ENCODE measurements at places on chromosomes 2 and 18. TPM values are rescaled to one million over a fixed set of nuclear protein-coding genes. Genes with fewer than 3 reads are reported as not detected.
A peak's percentile ranks its signal among the peaks of the same experiment; 100 is the strongest.

The EGR4 gene
- total RNA-seq: not detected

The SLC38A11 gene
- total RNA-seq: not detected

The CYP1B1 gene
- 2.3 TPM for total RNA-seq

The CTAGE1 gene
- not detected for total RNA-seq

The UGT1A3 gene
- not detected for total RNA-seq

The LCT gene
- 0.34 TPM for total RNA-seq

The MC4R gene
- not detected for total RNA-seq

The GCG gene
- not detected for total RNA-seq

The EFHD1 gene
- 6.0 TPM for total RNA-seq

The ROCK2 gene
- 14.6 TPM for total RNA-seq

- H3K27ac ChIP-seq: no peak overlapping the region
- peaks cover 7% of the 10 kb centered on the region for H3K27me3 ChIP-seq
Observed at GRCh38 chr18:48997985-48998831, 47.4 kb upstream of the SMAD7 start.

DNA sequence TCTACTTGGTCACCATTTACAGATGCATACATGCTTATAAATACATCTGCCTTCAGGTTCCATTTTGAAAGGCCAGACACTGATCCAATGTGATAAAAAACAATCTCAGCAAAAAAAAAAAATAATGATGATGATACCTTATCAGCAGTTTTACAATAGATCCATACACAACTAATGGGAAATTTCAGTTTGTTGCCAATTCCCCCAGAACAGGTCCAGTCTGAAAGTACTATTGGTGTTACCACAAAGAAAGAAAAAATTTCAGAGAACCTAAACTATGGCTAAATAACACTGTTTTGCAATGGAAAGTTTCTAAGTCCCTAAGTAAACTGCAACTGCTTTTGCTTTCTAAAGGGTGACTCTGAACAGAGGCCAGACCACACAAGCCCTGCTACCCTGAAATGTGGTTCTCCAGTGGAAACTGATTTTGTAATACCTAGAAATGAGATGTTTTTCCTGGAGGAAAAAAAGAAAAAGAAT is 54.1 kb downstream of the LPIN2 start:
- H3K4me1 ChIP-seq: peaks cover 89% of the 10 kb centered on the region
- H3K27me3 ChIP-seq: no peaks in the 10 kb centered on the region
- DNase-seq: peak; percentile 78
- H3K27ac ChIP-seq: peak overlapping the region; percentile 95
- H3K36me3 ChIP-seq: peaks cover 67% of the 10 kb centered on the region

DNA sequence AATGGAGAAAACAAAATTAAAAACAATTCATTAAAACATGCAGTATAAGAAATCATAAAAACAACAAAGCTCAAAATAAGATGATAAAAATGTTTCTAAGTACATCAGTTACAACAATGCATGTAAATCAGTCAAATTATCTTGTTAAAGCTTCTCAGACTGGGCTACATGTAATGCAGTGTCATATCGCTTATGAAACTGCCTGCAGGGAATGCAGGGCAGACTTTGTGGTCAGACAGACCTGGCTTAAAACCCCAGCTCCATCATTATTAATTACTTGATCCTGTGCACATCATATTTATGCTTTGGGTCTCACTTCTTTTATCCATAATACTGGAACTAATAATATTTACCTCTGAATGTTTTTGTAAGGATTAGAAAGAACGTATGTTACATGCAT is 74.6 kb downstream of the PID1 start:
- H3K36me3 ChIP-seq: no peaks in the 10 kb centered on the region
- H3K27me3 ChIP-seq: no peaks in the 10 kb centered on the region
- no peak overlapping the region for H3K4me3 ChIP-seq
- no peak overlapping the region for H3K27ac ChIP-seq

DNA sequence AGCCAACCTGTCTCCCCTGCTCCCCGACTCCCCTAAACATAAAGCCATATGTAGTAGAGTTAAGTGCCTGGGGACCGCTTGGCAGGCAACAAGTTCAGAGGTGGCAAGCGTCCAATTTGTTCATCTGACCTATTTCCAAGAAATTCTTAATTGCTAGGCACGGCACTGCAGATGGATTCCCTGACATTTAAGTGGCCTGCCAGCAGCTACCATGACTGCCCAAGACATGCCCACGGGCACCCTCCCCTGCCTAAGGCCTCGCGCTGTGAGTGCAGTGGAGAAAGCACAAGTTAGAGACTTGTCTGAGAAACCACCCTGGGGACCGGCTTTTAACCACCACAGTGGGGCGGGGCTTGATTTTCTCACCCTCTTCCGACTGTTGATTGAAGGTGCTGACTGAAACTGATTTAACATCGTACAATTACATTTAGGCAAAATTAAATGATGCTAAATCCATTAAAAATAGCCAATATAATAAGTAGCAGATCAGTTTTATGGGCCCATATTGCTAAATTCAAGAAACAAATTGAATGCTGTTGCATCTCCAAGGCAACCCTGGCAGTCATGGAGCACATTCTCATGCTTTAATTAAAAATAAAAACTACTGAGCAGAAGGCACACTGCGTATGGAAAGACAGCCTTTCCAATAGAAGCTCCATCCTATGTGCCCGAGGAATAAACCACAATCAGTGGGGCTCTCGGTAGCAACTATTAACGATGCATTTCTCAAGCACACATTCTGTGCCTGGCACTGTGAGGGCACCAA is 163.6 kb upstream of the ACAA2 start:
- no peak overlapping the region for H3K27ac ChIP-seq
- H3K4me3 ChIP-seq: no peak overlapping the region
- H3K4me1 ChIP-seq: no peaks in the 10 kb centered on the region

DNA sequence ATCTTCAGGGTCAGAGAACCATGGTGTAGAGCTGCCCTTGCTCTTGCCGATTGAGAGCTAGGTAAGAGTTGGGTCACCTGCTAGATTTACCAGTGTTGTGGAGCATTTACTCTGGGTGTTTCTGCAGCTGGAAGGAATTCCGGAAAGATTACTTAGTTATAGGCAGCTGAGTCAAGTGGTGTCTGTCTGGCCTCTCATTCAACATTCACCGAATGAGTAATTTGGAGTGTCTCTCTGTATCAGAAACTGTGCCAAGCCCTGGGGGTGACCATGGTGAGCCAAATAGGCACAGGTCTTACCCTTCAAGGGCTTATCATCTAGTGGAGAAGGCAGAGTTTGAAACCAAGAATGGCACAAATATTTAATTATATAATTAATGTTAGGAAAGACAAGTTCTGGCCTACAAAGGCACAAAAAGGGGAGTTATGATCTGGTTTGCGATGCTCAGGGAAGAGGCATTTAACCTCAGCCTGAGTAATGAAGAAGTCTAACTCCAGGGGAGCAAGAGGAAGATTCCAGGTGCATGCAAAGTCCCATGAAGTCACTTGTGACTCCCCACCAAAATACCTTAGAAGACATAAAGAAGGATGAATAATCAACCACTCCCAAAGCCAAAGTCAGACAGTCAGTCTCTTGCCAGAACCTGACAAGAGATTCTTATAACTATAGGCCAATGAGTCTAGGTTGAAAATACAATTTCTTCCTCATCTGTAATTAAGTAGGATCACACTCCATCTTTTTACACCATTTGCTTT is 12.5 kb downstream of the SETBP1 start:
- no peak overlapping the region for H3K27ac ChIP-seq
- H3K4me1 ChIP-seq: peaks cover 2% of the 10 kb centered on the region
- peaks cover 2% of the 10 kb centered on the region for H3K36me3 ChIP-seq
- H3K4me3 ChIP-seq: no peak overlapping the region

DNA sequence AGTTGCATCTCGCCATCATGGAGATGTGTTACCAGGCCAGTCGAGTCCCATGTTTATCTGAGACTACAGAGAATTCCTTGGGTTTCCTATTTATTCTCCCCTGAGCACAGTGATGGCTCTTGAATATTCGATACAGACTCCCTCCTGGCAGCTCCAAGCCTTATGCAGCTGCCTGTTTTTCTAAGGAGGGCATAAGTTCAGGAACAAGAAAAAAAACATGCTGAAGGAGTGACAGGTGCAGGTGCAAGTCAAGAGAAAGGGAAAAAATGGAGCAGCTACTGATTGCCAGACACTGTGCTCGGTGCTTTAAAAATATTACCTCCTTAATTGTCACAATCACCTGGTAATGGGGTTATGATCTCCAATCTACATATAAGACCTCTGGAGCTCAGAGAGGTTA is 177.2 kb upstream of the DPP10 start:
- no peak for DNase-seq
- H3K4me3 ChIP-seq: no peak overlapping the region
- H3K36me3 ChIP-seq: no peaks in the 10 kb centered on the region
- H3K4me1 ChIP-seq: no peaks in the 10 kb centered on the region
- H3K27ac ChIP-seq: no peak overlapping the region
- peaks cover 2% of the 10 kb centered on the region for H3K27me3 ChIP-seq

- H3K27ac ChIP-seq: no peak overlapping the region
- no peaks in the 10 kb centered on the region for H3K27me3 ChIP-seq
- no peaks in the 10 kb centered on the region for H3K4me1 ChIP-seq
- no peaks in the 10 kb centered on the region for H3K36me3 ChIP-seq
Observed at GRCh38 chr2:146987996-146988395, 856.8 kb upstream of the ACVR2A start.

GRCh38 chr18:6882401-6882800 is 152.9 kb downstream of the ARHGAP28 start:
- no peaks in the 10 kb centered on the region for H3K4me1 ChIP-seq
- DNase-seq: no peak
- no peaks in the 10 kb centered on the region for H3K36me3 ChIP-seq
- H3K27me3 ChIP-seq: no peaks in the 10 kb centered on the region
- H3K4me3 ChIP-seq: no peak overlapping the region

DNA sequence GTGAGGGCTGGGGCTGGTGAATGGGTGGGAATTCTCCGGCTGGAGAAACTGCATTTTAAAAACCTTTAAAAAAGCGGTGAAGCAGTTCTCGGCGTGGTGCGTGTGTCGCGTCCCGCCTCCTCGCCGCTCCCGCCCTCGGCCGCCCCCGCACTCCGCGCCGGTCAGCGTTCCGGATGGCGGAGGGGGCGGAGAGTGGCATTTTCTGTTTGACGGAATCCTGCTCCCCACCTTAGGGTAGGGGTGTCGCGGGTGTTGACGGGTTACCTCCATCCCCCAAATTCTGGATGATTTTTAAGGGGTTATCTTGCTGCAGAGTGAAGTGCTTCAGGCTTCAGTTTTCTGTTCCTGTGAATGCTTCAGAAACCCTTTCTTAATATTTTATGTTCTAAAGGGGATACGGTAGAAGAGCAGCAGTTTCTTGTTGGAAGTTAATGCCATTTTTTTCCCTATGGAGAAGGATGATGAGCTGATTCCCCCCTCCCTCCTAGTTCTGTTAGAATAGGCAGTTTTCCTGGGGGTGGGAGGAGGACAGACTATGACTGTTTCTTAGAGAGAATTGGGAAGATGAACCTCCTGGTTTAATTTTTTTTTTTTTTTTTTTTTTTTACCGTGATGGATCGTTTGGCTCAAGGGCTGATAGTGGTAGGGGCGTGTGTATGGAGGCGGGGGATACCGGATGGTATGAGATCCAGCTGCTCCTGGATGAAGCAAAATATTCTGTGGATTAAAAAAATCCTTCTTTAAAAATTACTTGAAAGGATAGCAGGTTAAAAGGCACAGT is 756 bp downstream of the ABI2 start:
- peak; percentile 46 for DNase-seq
- H3K4me1 ChIP-seq: peaks cover 27% of the 10 kb centered on the region
- peak overlapping the region; percentile 87 for H3K4me3 ChIP-seq
- H3K27ac ChIP-seq: no peak overlapping the region

DNA sequence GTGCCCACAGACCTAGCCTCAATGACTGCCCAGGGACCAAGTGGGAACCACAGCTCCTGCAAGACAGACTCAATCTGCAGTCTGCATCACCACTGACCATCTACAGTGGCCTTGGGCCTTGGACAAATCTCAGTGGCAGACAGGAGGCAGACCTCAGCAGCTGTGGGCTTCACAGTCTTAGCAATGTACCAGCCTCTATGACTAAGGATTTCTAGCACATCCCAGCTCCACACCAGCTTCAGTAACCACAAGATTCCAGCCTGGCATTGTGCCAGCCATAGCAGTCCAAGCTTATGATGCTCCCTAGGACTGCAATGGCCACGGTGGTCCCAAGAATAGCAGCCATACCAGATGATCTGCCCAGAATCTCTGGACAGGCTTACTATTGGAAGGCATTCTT is 19.6 kb upstream of the WDR75 start:
- H3K27me3 ChIP-seq: no peaks in the 10 kb centered on the region
- no peak for DNase-seq
- H3K4me3 ChIP-seq: no peak overlapping the region

DNA sequence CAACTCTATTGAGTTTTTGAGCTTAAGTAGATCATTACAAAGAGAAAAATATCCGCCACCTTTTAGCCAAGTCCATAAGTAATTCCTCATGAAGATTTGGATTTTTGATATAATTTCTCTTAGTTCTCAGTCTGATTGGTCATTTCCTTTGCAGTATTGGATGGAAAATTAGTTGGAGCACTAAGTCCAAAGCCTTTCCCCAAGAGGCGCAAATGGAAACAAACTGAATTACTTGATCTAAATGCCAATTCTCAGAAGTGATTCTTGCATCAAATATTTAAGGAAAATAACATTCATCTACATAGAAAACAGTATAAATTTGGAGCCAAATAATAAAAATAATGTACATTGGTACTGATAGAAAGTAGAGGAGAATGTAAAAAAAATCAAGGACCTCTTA is 115.6 kb downstream of the CACNB4 start:
- H3K27me3 ChIP-seq: peaks cover 4% of the 10 kb centered on the region
- no peak for DNase-seq
- no peaks in the 10 kb centered on the region for H3K36me3 ChIP-seq

GRCh38 chr2:204264621-204265140 is 280.6 kb upstream of the PARD3B start:
- H3K4me1 ChIP-seq: no peaks in the 10 kb centered on the region
- H3K4me3 ChIP-seq: no peak overlapping the region
- H3K27me3 ChIP-seq: peaks cover 37% of the 10 kb centered on the region
- no peak overlapping the region for H3K27ac ChIP-seq
- no peaks in the 10 kb centered on the region for H3K36me3 ChIP-seq

DNA sequence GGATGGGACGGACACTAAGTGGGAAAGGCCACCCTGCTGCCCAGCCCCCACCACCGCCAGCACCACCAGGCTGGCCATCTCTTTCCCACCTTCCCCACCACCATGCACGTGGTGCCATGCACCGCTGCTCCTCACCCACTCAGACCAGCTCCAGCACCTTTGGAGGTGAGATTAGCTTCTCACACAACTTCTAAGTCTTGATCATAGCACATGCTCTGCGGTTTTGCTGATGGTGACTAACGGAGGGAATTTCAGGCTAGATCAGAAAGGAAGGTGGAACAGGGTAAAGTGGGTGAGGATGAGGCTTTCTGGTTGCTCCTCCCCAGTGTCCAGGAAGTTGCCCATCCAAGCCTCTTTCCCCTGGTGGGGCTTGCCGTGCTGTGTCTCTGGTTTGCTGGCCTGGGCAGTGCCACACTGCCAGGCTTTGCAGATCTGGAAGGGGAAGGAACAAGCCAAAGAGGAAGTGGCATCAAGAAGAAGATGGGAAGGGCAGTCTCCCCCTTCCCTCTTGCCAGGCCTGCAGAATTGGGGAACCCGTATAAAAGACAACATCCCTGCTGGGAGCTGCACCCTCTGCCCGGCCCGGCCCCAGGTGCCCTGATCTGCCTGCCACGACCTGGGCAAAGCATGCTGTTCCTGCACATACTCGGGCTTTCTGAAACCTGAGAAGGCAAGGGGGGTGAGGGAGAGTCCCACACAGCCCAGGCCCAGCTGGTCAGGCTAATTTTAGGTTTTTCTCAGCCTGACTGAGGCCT is 44.3 kb upstream of the CAB39 start:
- H3K27ac ChIP-seq: peak overlapping the region; percentile 87
- H3K4me1 ChIP-seq: peaks cover 82% of the 10 kb centered on the region
- DNase-seq: no peak
- H3K27me3 ChIP-seq: no peaks in the 10 kb centered on the region

- H3K4me3 ChIP-seq: no peak overlapping the region
- no peaks in the 10 kb centered on the region for H3K36me3 ChIP-seq
- no peak overlapping the region for H3K27ac ChIP-seq
- no peak for DNase-seq
Observed at GRCh38 chr18:73594749-73595148, 552.9 kb downstream of the FBXO15 start.

All from activated CD8-positive, alpha-beta T cell treated with anti-CD3 and anti-CD28 coated beads, Interleukin-2, amount 10 ng/mL, durations not matched to agents 7 days and 5 days (primary cell).